Right forelimb (tissue), 1 donor: ENCODE measurements at places on chromosomes 5 and 9.

- no peak for DNase-seq
Observed at GRCh38 chr5:82163452-82164175, 114.5 kb downstream of the RPS23 start.

DNA sequence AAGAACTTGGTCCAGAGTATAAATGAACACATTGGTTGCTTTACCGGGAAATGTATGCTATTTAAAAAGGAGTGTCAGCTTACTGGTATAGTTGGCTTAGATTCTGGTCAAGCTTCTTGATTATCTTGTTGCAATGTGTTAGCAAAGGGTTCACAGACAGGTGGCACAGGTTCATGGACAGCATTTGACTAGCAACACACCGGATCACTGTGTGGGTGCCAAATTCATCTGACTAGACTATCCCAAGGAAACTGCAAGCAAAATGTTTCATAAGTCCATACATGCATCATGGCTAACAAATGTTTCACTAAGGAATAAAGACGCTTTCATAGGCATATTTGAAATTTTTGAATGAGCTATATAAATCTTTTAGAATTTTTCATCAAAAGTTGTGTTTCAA is 274.1 kb downstream of the PLK2 start:
- no peak for DNase-seq

DNA sequence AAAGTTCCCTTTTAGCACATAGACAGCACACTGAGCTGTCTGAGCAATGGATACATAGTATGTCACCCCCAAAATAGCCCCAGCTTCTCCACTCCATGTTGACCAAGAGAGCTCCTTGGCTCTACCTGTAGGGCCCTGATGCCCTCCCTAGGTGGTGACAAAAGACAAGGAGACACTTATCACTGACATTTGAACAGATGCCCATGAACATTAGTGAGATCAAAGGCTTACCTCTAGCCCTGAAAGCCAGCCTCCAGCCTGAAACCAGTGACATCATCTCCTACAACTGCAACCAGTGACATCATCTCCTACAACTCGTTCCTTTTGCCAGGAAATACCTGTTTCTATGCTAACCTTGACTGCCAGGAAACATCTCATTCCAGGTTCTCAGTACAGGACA is 122.7 kb downstream of the FSTL4 start:
- no peak for DNase-seq

- no peak for DNase-seq
Observed at GRCh38 chr9:10003047-10003446, 609.8 kb downstream of the PTPRD start.

GRCh38 chr9:137589441-137590122 is 730 bp downstream of the ZMYND19 start:
- no peak for DNase-seq

DNA sequence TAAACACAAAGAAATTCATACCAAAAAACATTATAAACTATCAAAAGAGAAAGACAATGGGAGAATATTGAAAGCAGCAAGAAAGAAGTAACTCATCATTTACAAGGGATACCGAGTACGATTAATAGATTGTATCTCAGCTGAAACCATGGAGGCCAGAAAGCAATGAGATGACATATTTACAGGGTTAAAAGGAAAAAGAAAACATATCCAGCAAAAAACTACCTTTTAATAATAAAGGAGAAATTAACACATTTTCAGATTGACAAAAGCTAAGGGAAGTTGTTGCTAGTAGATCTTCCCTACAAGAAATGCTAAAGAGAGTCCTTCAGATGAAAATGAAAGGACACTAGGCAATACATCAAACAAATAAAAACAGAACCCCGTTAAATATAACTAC is 364.8 kb upstream of the TNC start:
- DNase-seq, result no peak

DNA sequence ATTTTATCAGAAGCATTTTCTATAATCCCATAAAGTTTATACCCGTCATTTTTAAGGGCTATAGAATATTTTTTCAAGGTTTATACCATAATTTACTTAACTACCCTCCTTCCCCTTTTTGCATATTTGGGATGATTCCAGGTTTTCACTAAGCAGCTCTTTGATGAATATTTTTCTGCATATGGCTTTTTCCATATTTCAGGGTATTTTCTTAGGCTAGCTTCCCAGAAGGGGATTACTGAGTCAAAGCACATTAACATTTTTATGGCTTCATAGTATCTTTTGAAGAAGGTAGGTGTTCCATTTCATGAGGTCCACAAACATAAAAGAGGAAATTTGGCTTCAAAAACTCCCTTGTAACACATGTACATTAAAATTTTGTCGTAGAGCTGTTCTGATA is 14.6 kb upstream of the COL15A1 start:
- no peak for DNase-seq

DNA sequence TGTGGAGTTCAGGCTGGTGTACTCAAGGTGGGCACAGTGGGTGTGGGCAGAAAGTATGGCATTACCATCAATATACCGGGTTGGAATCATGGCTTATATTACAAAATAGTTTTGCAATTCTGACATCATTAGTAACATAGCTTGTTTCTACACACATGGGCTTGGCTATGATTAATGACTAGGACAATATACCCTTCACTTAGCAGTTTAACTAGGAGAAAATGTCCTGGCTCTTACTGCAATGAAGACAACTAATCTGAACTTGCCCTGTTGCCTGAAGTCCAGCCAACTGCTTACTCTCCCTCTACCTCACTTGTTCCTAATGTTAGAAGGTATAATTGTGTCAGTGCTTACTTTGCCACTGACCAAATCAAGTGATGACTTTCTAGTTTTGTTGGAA is 612.5 kb downstream of the EFNA5 start:
- no peak for DNase-seq

GRCh38 chr9:89878003-89878411 is 273.2 kb downstream of the GADD45G start:
- DNase-seq, result no peak

GRCh38 chr5:100401149-100401548 is 134.0 kb upstream of the FAM174A start:
- no peak for DNase-seq

DNA sequence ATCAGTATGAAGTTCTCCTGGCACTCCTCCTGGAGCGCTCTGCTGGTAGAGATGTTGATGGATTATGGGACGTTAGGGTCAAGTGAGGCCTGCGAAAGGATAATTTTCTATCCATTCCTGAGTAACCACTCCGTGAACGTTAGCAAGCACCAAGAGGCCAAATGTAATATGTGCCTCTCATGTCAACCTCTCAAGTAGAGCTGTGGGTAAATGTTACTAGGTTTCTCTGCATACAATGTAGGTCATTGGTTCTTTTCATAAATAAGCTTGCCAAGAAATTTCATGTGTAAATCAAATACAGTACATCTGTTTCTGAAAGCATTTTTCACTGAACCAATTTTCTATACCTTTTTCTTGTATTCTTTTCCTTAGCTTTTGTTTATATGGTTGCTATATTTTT is 126.3 kb downstream of the KDM4C start:
- no peak for DNase-seq

GRCh38 chr9:100990605-100991381 is 37.7 kb upstream of the PLPPR1 start:
- no peak for DNase-seq

DNA sequence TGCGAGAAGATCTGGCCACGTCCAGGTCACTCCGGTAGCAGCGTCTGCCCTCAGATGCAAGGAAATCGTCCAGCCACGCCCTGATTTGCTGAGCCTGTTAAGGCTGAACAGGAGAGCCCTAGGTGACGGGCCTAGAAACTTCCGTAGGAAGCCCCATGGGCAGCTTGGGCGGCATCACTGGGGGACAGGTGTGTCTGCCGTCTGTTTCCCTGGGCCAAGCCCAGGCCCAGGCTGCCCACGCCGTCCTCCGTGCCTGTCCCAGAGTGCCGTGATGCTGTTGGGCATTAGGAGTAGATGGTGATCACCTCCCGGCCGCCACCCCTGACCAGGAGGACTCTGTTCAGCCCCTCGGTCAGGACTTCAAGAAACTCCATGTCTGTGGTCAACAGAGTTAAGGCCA is 43.5 kb downstream of the NKD2 start:
- no peak for DNase-seq
